ENCODE measurements at places on chromosomes 2 and 18.
A peak's percentile ranks its signal among the peaks of the same experiment; 100 is the strongest.

- DNase-seq: no peak
Observed at GRCh38 chr2:196168181-196168580, 3.2 kb downstream of the STK17B start.

DNA sequence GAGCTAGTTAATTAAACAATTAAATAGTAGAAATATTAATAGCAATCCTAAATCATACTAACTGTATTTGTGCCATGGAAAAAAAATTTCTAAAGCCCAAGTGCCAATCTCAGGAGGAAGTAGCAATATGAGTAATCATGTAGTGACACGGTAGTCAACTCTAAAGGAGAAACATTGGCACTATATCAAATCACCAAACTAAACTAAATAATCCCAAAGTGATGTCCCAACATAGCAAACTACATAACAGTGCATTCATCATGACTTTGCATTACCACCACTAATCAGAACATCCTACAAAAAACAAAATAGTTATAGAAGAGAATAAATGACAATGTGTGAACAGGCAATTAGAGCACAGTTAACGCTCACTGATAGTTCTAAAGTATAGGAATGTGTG, 195.1 kb downstream of the EXOC6B start:
- DNase-seq: no peak

- DNase-seq: peak; percentile 85
Observed at GRCh38 chr2:102355526-102356380, at the start of gene IL18R1. TSS of gene IL18R1 (plus strand) at chr2:102355796. CDS start at chr2:102362661, 6,865 bp downstream.

- no peak for DNase-seq
Observed at GRCh38 chr2:146764301-146764700, 1080.5 kb upstream of the ACVR2A start.

Measured in ecto neural progenitor cell (in vitro differentiated cells).